ENCODE measurements at places on chromosomes 3 and 15. TPM values are rescaled to one million over a fixed set of nuclear protein-coding genes. Genes with fewer than 3 reads are reported as not detected.

DNA sequence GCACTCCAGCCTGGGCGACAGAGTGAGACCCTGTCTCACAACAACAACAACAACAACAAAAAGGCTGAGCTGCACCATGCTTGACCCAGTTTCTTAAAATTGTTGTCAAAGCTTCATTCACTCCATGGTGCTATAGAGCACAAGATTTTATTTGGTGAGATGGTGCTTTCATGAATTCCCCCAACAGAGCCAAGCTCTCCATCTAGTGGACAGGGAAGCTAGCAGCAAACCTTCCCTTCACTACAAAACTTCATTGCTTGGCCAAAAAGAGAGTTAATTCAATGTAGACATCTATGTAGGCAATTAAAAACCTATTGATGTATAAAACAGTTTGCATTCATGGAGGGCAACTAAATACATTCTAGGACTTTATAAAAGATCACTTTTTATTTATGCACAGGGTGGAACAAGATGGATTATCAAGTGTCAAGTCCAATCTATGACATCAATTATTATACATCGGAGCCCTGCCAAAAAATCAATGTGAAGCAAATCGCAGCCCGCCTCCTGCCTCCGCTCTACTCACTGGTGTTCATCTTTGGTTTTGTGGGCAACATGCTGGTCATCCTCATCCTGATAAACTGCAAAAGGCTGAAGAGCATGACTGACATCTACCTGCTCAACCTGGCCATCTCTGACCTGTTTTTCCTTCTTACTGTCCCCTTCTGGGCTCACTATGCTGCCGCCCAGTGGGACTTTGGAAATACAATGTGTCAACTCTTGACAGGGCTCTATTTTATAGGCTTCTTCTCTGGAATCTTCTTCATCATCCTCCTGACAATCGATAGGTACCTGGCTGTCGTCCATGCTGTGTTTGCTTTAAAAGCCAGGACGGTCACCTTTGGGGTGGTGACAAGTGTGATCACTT is 2.0 kb downstream of the CCR5 start:
- H3K27me3 ChIP-seq: no peaks in the 10 kb centered on the region
- H3K4me1 ChIP-seq: no peaks in the 10 kb centered on the region
- DNase-seq: peak; percentile 30
- H3K27ac ChIP-seq: no peak overlapping the region
- H3K4me3 ChIP-seq: no peak overlapping the region

The CHAC1 gene
- 2.4 TPM for total RNA-seq

GRCh38 chr3:102619361-102619760 is 184.5 kb downstream of the ZPLD1 start:
- no peaks in the 10 kb centered on the region for H3K27me3 ChIP-seq
- H3K36me3 ChIP-seq: no peaks in the 10 kb centered on the region
- no peaks in the 10 kb centered on the region for H3K4me1 ChIP-seq
- no peak overlapping the region for H3K27ac ChIP-seq
- no peak for DNase-seq

The PHLDB2 gene
- 12.8 TPM for total RNA-seq

Measured in neural progenitor cell (in vitro differentiated cells).